ENCODE measurements at places on chromosomes 5 and 9. TPM values are rescaled to one million over a fixed set of nuclear protein-coding genes. Genes with fewer than 3 reads are reported as not detected.

PGGT1B gene
- total RNA-seq = 15.3 TPM

- DNase-seq = peak; percentile 54
Measured at GRCh38 chr9:79610791-79611614, 39.2 kb downstream of the TLE4 start.

C1QTNF3 gene
- 1.3 TPM for total RNA-seq

- DNase-seq = no peak
Measured at GRCh38 chr5:170473642-170474041, 30.2 kb upstream of the KCNIP1 start.

GLRA1 gene
- total RNA-seq = not detected

GRCh38 chr5:112221128-112221527 lies 197.9 kb downstream of the EPB41L4A start:
- DNase-seq = no peak

CDH9 gene
- not detected for total RNA-seq

- DNase-seq = peak; percentile 28
Measured at GRCh38 chr5:75707911-75708509, 9.2 kb downstream of the POC5 start.

DNA sequence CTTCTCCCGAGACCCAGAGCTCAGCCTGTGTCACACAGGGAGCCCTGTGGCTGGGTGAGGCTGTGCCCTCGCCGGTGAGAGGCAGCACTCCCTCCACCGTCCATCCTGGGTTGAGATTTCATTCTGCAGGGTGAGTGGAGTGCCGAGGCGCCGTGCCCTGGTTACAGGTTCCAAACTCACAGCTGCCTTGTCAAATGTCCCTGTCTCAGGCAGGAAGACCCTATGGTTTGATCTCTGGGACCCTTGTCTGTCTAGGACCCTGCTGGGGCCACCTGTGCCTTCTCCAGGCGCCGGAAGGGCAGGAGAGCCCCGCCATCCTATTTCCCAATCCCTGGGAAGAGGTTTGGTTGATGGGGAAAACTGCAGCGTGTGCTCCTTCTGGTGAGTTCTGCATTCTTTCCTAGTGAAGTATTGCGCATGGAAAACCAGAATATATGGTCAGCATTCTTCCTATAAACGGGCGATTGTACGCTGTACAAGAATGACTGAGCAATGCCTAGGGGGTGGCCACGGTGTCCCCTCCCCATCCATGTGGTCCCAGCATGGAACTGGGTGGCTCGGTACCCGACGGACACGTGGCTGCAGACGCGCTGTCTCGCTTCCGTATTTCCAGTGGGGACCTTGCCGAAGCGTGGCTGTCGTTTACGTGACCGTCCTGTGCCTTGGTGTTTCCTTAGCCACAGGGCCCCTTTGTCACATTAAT lies 95.9 kb upstream of the COL5A1 start:
- no peak for DNase-seq

GRCh38 chr5:40674661-40675235 lies 5.0 kb upstream of the PTGER4 start:
- DNase-seq = no peak

DNA sequence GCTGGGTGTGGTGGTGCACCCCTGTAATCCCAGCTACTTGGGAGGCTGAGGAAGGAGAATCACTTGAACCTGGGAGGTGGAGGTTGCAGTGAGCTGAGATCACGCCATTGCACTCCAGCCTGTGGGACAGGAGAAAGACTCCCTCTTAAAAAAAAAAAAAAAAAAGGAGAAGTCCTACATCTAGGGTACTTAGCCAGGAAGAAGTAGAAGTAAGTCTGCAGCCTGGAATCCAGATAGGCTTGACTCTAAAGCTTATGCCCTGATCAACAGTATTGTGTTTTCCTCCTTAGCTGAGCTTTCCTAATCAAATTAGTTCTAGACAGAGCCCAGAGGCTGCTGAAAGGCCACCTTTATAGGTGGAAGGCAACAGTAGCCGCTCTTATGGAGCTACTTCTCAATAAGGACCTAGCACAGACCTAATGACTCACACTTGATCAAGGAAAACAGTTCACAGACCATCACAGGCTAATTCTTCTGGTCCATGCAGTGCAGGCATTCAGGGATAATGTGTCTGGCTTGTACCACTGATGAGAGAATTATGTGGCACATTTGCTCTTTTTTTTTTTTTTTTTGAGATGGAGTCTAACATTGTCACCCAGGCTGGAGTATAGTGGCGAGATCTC lies 105.5 kb upstream of the KLF4 start:
- DNase-seq = no peak

GALNT12 gene
- total RNA-seq = 0.22 TPM

PCDHGA3 gene
- not detected for total RNA-seq

DNA sequence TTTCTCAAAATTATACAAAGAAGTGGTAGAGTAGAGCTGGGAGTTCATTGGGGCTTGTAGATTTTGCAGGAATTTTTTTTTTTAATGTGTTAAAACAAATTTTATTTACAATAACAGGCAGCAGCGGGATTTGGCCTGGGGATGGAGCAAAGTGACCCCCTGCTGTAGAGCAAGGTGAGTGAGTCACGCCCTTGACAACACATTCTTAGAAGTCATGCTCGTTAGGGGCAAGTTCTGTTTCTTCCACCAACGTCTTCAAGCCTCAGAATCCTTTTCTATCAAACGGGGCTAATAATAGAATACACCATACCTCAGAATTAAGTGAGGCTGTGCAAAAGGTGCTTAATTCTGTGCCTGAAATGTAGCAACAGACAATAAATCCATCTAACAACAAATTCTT lies 1.1 kb upstream of the ANKDD1B start:
- DNase-seq = no peak

GABRA6 gene
- total RNA-seq = not detected

DNAH5 gene
- total RNA-seq = 1.6 TPM

IL3 gene
- total RNA-seq = not detected

- no peak for DNase-seq
Measured at GRCh38 chr5:168140241-168140640, 151.2 kb upstream of the WWC1 start.

DNA sequence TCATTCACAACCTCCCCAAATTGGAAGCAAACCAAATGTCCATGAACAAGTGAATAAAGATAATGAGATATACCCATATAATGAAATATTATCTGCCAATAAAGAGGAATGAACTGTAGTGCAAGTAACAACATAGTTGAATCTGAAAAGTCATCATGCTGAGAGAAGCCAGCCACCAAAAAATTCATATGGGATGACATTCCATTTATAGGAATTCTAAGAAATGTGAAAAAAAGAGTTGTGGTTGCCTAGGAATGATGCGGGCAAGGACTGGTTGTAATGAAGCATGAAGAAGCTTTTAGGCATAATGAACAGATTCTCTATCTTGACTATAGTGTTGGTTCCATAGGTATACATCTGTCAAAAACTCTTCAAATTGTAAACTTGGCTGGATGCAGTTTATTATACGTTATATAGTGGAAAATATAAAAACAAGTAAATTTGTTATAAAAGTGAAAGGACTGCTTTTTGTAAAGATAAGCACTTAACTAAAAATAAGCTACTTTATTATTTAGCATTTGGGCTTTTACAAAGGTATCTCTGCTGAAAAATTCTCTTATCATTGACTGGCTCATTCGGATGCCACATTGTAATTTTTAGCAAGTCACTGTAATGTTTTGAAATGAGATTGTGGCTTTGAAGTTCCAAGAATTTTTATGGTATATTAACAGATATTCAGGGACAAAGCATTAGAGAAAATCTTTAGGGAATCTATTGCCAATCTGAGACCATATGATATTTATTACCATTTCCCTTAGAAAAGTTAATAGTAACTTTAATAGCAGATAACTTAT lies 21.2 kb upstream of the TTC23L start:
- no peak for DNase-seq

BTNL8 gene
- total RNA-seq = not detected

- no peak for DNase-seq
Measured at GRCh38 chr5:56561-57290, 35.2 kb upstream of the PLEKHG4B start.

ANKRD34B gene
- not detected for total RNA-seq

DNA sequence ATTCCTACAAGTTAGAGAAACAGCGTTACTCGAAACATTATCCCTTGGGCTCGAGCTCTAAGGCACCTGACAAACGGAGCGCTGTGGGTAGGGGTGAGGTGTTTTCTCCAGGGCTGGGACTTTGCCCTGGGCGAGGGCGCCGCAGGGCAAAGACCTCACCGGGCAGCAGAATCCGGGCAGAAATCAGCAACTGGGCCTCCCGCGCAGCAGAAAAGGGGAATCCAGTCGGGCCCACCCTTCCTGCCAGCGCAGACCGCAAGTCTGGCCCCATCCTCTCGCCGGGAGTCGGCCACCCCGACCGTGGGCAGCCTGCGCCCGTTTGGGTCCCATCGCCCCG lies 430 bp upstream of the MSH3 start:
- peak; percentile 26 for DNase-seq

ORM2 gene
- not detected for total RNA-seq

DNA sequence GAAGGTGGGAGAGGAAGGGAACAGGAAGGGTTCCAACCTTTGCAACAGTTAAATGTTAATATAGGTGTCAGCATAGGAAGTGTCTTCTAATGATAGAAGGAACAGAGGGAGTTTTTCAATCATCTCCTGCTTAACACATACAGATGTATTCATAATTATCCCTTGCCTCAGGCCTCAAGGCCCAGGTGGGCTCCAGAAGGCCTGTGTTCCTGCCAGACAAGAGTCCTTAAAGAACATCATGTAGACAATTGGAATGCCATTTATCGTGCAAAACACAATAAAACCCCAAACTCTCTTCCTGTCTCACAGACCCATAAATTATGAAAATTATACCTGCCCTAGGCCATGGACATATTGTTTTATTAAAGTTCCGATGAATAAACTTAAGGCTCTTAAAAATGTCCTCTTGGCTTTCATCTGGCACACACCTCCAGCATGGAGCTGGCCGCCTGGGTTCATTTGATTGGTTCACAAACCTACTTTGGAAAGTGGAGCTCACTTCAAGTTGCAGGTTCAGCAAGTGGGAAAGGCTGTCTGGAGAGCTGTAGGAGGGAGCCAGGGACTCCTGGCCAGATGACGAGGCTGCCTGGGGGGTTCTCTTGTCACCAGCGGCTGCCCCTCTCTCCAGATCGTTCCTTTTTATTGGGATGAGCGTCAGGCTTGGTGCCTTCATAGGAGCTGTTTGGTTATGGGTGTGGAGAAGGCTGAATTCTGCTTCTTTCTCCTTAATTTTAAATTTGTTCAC lies 17.5 kb downstream of the SPRY4 start:
- DNase-seq = no peak

GRCh38 chr5:42854795-42855194 lies 43.1 kb upstream of the SELENOP start:
- no peak for DNase-seq

GFM2 gene
- 38.8 TPM for total RNA-seq

- DNase-seq = no peak
Measured at GRCh38 chr5:94857111-94857510, 238.6 kb downstream of the SLF1 start.

Measured in MG63 (cell line).